ENCODE measurements at places on chromosomes 6 and 20. TPM values are rescaled to one million over a fixed set of nuclear protein-coding genes. Genes with fewer than 3 reads are reported as not detected.

TSHZ2 gene
- total RNA-seq = 1.1 TPM

MAVS gene
- 38.6 TPM for total RNA-seq

REM1 gene
- not detected for total RNA-seq

BPIFB2 gene
- not detected for total RNA-seq

SIRPG gene
- 1.3 TPM for total RNA-seq

SNX3 gene
- 40.8 TPM for total RNA-seq

OOEP gene
- not detected for total RNA-seq

DLL1 gene
- total RNA-seq = 0.61 TPM

DNA sequence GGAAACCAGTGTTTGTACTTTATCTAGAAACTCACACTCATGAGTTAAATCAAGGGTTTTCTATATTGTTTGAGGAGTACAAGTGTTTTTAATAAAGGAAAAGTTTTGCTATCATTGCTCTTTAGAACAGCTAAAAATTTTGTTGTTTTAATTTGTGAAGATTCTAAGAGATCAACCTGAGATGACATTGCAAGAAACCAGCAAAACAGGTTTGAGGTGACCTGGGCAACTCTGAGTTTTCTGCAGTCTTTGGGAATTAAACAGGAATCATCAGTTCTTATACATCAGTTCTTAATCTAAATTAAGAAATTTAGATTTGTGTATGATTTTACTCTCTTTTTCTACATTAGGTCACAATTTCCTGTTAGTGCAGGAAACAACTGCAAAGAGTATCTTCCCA lies 114.5 kb downstream of the JAG1 start:
- H3K36me3 ChIP-seq = peaks cover 6% of the 10 kb centered on the region
- H3K4me3 ChIP-seq = no peak overlapping the region
- no peaks in the 10 kb centered on the region for H3K27me3 ChIP-seq
- peaks cover 15% of the 10 kb centered on the region for H3K4me1 ChIP-seq
- no peak overlapping the region for H3K27ac ChIP-seq

DNA sequence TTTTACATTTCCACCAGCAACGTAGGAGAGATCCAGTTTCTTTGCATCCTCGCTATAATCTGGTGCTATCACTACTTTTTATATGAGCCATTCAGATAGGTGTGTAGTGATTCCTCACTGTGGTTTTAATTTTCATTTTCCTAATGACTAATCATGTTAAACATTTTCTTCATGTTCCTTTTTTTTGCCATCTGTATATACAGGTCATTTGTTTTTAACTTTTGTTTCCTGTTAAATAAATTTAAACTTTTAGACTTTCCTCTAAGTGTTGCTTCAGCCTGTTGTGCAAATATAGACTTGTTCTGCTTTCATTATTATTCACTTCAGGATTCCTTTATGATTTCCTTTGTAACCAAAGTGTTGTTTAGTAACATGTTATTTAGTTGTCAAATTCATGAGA lies 697.4 kb downstream of the PTPRT start:
- H3K27me3 ChIP-seq = no peaks in the 10 kb centered on the region
- H3K27ac ChIP-seq = no peak overlapping the region
- H3K36me3 ChIP-seq = no peaks in the 10 kb centered on the region
- H3K4me1 ChIP-seq = no peaks in the 10 kb centered on the region
- no peak for DNase-seq

DNA sequence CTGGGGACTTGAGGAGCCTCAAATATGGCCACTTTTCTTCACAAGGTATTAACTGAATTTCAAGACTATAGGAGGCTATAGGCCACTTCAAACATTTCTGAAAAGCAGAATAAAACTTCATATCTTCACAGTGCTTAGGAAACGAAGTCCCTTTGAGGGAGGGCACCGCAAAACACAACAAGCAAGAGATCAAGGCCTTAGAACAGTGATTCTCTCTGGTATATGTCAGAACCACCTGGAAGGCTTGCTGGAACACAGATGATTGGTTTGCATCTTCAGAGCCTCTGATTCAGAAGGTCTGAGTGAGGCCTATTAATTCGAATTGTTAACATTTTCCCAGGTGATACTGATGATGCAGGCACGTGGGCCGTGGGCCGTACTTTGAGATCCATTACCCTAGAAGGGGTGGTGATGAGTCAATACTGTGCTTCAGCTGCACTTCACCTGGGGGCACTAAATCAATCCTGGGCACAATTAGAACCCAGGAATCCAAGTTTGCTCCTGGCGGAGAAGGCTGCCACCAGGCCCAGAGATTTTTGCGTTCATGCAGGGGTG lies 10.7 kb downstream of the SUN5 start:
- no peaks in the 10 kb centered on the region for H3K36me3 ChIP-seq
- no peak overlapping the region for H3K4me3 ChIP-seq
- H3K27me3 ChIP-seq = peaks cover 7% of the 10 kb centered on the region
- no peak for DNase-seq

GRCh38 chr6:77587963-77588362 lies 64.9 kb upstream of the MEI4 start:
- no peak overlapping the region for H3K27ac ChIP-seq
- H3K36me3 ChIP-seq = no peaks in the 10 kb centered on the region
- DNase-seq = no peak
- H3K4me3 ChIP-seq = no peak overlapping the region
- no peaks in the 10 kb centered on the region for H3K4me1 ChIP-seq
- no peaks in the 10 kb centered on the region for H3K27me3 ChIP-seq

- H3K4me1 ChIP-seq = no peaks in the 10 kb centered on the region
- H3K27ac ChIP-seq = no peak overlapping the region
- H3K4me3 ChIP-seq = no peak overlapping the region
- H3K27me3 ChIP-seq = peaks cover 9% of the 10 kb centered on the region
- DNase-seq = no peak
These were observed 39.8 kb upstream of the MMS22L start for GRCh38 chr6:97322811-97323210.

DNA sequence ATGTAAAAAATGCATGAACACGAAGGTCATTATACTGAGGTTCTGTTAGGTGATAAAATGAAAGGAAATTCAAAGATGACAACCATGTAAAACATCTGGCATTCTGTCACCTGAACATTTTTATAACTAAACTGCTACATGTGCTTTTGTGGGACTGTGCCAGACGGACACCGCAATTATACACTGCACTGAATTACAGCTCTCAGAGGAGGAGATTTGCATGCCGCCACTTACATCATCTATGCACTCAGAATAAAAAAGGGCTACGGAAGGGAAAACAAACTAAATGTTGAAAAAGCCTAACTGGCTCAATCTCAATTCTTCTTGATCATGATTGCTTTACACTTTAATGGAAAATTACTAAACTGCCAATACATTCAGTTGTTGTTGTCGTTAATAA lies 614.0 kb upstream of the EYS start:
- no peak for DNase-seq
- H3K4me3 ChIP-seq = no peak overlapping the region
- H3K4me1 ChIP-seq = no peaks in the 10 kb centered on the region
- H3K27ac ChIP-seq = no peak overlapping the region
- H3K36me3 ChIP-seq = no peaks in the 10 kb centered on the region
- H3K27me3 ChIP-seq = no peaks in the 10 kb centered on the region

- no peak overlapping the region for H3K4me3 ChIP-seq
- H3K27me3 ChIP-seq = no peaks in the 10 kb centered on the region
- no peak for DNase-seq
- no peaks in the 10 kb centered on the region for H3K4me1 ChIP-seq
- H3K36me3 ChIP-seq = peaks cover 14% of the 10 kb centered on the region
- H3K27ac ChIP-seq = no peak overlapping the region
These were observed 440.2 kb downstream of the TBC1D32 start for GRCh38 chr6:120894077-120894476.

DNA sequence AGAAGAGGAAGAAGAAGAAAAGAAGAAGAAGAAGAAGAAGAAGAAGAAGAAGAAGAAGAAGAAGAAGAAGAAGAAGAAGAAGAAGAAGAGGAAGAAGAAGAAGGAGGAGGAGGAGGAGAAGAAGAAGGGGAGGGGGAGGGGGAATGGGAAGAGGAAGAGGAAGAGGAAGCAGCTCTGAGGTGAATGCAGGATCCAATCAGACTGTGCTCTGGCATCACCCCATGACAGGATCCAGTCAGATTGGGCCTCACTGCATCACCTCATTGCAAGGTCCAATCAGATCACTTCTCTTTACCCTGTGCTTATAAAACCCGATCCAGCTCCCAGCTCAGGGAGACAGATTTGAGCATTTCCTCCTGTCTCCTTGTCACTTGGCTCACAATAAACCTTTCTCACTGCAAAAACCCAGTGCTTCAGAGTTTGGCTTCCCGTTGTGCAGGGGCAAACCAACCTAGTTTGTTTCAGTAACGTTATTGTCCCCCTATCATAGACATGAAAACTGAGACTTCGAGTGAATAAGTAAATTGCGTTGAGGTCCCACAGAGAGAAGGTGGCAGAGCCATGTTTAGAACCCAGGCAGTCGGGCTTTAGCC lies 28.6 kb upstream of the YWHAB start:
- H3K27ac ChIP-seq = no peak overlapping the region
- H3K4me1 ChIP-seq = peaks cover 11% of the 10 kb centered on the region
- H3K4me3 ChIP-seq = no peak overlapping the region
- no peak for DNase-seq

DNA sequence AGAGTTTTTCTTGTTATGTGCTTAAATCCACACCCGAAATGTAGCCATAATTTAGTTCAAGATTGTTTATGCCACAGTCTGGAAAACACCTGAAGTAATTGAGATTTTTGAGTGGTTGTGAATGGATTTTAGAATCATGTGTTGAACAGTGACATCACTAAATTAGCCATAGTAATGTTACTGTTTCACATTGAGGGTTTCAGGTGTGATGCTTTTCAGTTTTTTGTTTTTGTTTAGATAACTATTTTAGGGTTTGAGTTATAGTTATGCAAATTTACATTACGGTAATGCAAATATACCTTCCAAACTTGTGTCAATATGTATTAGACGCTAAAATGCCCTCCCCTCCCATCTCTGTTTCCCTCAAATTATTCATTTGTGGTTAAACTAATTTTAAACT lies 22.9 kb downstream of the QKI start:
- peak overlapping the region; percentile 18 for H3K4me3 ChIP-seq
- H3K36me3 ChIP-seq = no peaks in the 10 kb centered on the region
- peaks cover 49% of the 10 kb centered on the region for H3K4me1 ChIP-seq
- no peak overlapping the region for H3K27ac ChIP-seq
- H3K27me3 ChIP-seq = no peaks in the 10 kb centered on the region

DNA sequence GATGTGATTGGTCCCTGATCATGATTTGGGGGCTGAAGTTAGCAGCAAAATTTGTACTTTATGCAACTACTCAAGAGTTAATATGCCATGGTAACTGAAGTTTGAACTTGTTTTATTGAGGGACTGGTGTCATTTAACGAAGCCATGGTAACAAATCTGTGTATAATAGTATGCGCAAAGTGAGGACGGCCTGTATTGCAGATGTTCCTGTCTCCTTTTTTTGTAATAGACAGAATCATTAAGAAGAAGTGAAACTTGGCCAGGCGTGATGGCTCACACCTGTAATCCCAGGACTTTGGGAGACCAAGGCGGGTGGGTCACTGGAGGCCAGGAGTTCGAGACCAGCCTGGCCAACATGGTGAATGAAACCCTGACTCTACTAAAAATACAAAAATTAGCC lies 22.3 kb downstream of the RPRD1B start:
- no peak overlapping the region for H3K27ac ChIP-seq
- H3K4me1 ChIP-seq = peaks cover 20% of the 10 kb centered on the region
- no peak for DNase-seq
- H3K27me3 ChIP-seq = no peaks in the 10 kb centered on the region

DNA sequence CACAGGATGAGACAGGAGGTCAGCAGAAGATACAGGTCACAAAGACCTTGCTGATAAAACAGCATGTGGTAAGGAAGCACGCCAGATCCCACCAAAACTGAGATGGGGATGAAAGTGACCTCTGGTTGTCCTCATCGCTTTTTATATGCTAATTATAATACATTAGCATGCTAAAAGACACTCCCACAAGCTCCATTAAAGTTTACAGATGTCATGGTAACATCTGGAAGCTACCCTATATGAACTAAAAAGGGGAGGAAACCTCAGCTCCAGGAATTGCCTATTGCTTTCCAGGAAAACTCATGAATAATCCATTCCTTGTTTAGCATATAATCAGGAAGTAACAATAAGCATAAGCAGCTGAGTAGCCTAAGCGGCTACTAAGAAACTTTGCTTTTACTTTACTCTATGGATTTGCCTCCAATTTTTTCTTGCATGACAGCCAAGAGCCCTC lies 8.4 kb upstream of the RIN2 start:
- DNase-seq = no peak
- H3K4me3 ChIP-seq = no peak overlapping the region
- no peaks in the 10 kb centered on the region for H3K36me3 ChIP-seq
- H3K4me1 ChIP-seq = no peaks in the 10 kb centered on the region

DNA sequence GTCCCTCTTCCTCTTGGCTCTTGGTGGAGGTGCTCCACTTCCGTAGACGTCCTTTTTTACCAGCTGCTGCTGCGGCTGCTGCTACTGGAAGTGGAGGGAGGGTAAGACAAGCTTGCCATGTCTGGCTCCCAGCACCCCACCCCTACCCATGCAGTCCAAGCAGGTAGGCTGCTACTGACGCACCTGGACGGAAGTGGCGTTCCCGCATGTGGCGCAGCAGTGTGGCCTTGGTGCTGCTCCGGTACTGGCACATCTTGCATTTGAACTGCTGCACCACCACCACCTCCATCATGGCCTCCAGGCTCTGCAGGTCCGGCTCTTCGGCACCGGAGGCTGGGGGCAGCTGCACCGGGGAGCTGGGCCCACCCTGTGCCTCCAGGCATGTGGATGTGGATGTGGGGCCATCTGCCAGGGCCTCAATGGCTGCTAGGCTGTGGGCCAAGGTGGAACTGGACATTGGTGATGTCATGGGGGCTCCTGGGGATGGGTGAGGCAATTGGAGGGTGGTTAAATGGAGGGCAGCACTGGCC lies 4.4 kb downstream of the ZNF335 start:
- H3K4me1 ChIP-seq = peaks cover 20% of the 10 kb centered on the region
- no peak for DNase-seq
- no peak overlapping the region for H3K27ac ChIP-seq
- H3K27me3 ChIP-seq = no peaks in the 10 kb centered on the region
- no peak overlapping the region for H3K4me3 ChIP-seq

- H3K4me1 ChIP-seq = no peaks in the 10 kb centered on the region
- no peaks in the 10 kb centered on the region for H3K27me3 ChIP-seq
- no peak overlapping the region for H3K4me3 ChIP-seq
- H3K36me3 ChIP-seq = peaks cover 15% of the 10 kb centered on the region
These were observed 898.0 kb upstream of the EYS start for GRCh38 chr6:66605011-66605410.

GRCh38 chr6:85137865-85138264 lies 312.0 kb upstream of the NT5E start:
- H3K36me3 ChIP-seq = no peaks in the 10 kb centered on the region
- H3K4me1 ChIP-seq = no peaks in the 10 kb centered on the region
- no peak for DNase-seq
- no peaks in the 10 kb centered on the region for H3K27me3 ChIP-seq

DNA sequence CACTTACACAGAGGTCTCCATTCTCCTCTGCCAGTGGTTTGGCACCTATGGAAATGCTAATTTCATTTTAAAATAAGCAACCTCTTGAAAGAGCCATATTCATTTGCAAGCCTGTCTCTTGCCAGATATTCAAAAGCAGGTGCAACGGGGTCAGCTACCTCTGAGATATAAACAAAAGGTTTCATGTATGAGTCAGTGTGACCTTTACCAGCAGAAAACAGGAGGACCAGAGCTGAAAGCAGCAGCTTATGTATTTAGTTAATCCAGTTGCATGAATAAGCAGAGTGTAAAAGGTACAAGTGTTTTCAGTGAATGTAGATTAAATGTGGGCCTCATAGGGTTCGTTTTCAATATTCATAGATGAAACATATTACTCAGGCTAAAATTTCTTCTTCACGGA lies 56.0 kb downstream of the TENT5A start:
- no peak for DNase-seq
- no peaks in the 10 kb centered on the region for H3K4me1 ChIP-seq
- no peak overlapping the region for H3K27ac ChIP-seq
- no peaks in the 10 kb centered on the region for H3K36me3 ChIP-seq
- no peaks in the 10 kb centered on the region for H3K27me3 ChIP-seq

Data from natural killer cell treated with Interleukin-12 subunit alpha and Interleukin-12 subunit beta and Interleukin-15 and Interleukin-18, amount 100 ng/mL, for 72 hours (primary cell).